HFFc6 (cell line): ENCODE measurements at places on chromosomes 5 and 9. TPM values are rescaled to one million over a fixed set of nuclear protein-coding genes. Genes with fewer than 3 reads are reported as not detected.
A peak's percentile ranks its signal among the peaks of the same experiment; 100 is the strongest.

GRCh38 chr9:31847963-31848362 is 536.5 kb upstream of the ACO1 start:
- no peaks in the 10 kb centered on the region for H3K36me3 ChIP-seq
- H3K27me3 ChIP-seq = no peaks in the 10 kb centered on the region
- DNase-seq = no peak
- H3K4me1 ChIP-seq = no peaks in the 10 kb centered on the region
- H3K4me3 ChIP-seq = no peak overlapping the region

- peaks cover 7% of the 10 kb centered on the region for H3K27me3 ChIP-seq
- H3K36me3 ChIP-seq = no peaks in the 10 kb centered on the region
- peaks cover 8% of the 10 kb centered on the region for H3K4me1 ChIP-seq
- no peak overlapping the region for H3K27ac ChIP-seq
- H3K4me3 ChIP-seq = no peak overlapping the region
- DNase-seq = peak; percentile 21
Observed at GRCh38 chr9:33425128-33425533, 22.3 kb downstream of the AQP3 start.

Gene IFNK
- total RNA-seq = not detected in 3 replicates

GRCh38 chr9:127844821-127845359 is 9.6 kb downstream of the ENG start:
- no peaks in the 10 kb centered on the region; the same call in 1 of the 2 replicates for H3K27me3 ChIP-seq
- peaks cover 46% of the 10 kb centered on the region for H3K36me3 ChIP-seq
- H3K4me1 ChIP-seq = peaks cover 38% of the 10 kb centered on the region
- no peak for DNase-seq

DNA sequence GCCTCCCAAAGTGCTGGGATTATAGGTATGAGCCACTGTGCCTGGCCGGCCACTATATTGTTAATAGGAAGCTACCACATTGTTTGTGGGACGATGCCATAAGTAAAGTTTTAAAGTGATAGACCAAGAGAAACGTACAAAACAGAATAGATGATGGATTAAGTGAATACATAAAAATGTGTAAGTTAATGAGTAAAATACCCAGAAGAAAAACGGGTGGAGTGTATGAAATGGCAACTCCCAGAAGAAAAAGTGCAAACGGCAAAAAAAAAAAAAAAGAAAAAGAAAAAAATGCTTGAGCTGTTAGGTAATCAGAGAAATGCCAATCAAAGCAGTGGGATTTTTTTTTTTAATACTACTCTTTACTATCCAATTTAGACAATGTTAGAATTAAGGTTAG is 246.0 kb downstream of the PDZD2 start:
- no peaks in the 10 kb centered on the region for H3K36me3 ChIP-seq
- no peak overlapping the region for H3K27ac ChIP-seq
- H3K4me1 ChIP-seq = no peaks in the 10 kb centered on the region
- H3K4me3 ChIP-seq = no peak overlapping the region
- H3K27me3 ChIP-seq = peaks cover 41% of the 10 kb centered on the region
- DNase-seq = no peak

GRCh38 chr9:107472581-107473340 is 16.8 kb downstream of the KLF4 start:
- H3K27ac ChIP-seq = no peak overlapping the region
- no peak overlapping the region for H3K4me3 ChIP-seq
- H3K4me1 ChIP-seq = no peaks in the 10 kb centered on the region
- peaks cover 8% of the 10 kb centered on the region for H3K27me3 ChIP-seq
- DNase-seq = no peak
- H3K36me3 ChIP-seq = no peaks in the 10 kb centered on the region

- H3K36me3 ChIP-seq = no peaks in the 10 kb centered on the region
Observed at GRCh38 chr5:98514215-98514614, 259.2 kb upstream of the RGMB start.

DNA sequence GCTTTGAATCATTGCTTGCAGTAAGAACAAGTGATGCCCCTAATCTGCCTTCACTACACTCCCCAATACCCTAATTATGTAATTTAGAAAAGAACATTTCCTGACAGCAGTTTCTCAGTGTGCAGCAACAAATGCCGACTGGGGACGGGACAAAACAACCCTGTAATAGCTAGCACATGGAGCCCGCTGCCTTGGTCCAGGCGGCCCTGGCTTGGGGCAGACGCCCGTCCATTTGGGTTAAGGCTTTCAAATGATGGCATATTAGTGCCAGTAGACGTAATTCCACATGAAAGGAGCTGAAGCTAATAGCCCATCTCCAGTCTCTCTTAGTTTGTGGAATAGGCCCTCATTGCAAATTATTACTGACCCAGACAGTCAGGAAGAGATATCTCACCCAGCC is 150.6 kb upstream of the PITX1 start:
- H3K36me3 ChIP-seq = no peaks in the 10 kb centered on the region
- H3K27me3 ChIP-seq = peaks cover 1% of the 10 kb centered on the region; the same call in 1 of the 2 replicates
- H3K4me3 ChIP-seq = no peak overlapping the region
- DNase-seq = no peak
- no peaks in the 10 kb centered on the region for H3K4me1 ChIP-seq

DNA sequence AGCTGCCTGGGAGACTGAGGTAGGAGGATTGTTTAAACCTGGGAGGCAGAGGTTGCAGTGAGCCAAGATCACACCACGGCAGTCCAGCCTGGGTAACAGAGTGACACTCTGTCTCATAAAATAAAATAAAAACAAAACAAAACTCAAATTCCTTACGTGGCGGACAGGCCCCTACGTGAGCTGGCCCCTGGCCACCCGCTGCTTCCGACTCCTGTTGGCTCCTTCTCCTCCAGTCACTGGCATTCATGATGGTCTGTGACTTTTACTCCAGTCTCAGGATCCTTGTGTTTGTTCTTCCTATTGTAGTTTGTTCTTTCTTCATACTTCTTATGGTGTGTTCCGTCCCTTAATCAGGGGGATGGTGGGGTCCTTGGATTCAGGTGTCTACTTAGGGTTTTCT is 28.5 kb upstream of the ZFR start:
- no peaks in the 10 kb centered on the region for H3K4me1 ChIP-seq
- no peak overlapping the region for H3K27ac ChIP-seq
- no peak for DNase-seq
- no peaks in the 10 kb centered on the region for H3K36me3 ChIP-seq
- H3K4me3 ChIP-seq = no peak overlapping the region
- H3K27me3 ChIP-seq = no peaks in the 10 kb centered on the region; the same call in 1 of the 2 replicates

DNA sequence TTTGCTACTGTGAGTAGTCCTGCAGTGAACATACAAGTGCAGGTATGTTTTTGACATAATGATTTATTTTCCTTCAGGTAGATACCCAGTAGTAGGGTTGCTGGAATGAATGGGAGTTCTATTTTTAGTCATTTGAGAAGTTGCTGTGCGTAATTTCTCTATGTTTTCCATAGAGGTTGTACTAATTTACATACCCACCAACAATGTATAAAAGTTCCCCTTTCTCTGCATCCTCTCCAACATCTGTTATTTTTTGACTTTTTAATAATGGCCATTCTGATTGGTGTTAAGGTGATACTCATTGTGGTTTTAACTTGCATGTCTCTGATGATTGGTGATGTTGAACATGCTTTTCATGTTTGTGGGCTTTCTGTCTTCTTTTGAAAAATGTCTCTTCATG is 64.7 kb upstream of the CTSL start:
- no peak overlapping the region for H3K4me3 ChIP-seq
- DNase-seq = no peak
- peaks cover 7% of the 10 kb centered on the region for H3K4me1 ChIP-seq
- no peak overlapping the region for H3K27ac ChIP-seq
- H3K27me3 ChIP-seq = peaks cover 2% of the 10 kb centered on the region; the same call in 1 of the 2 replicates

GRCh38 chr9:8637626-8638025 is 838.0 kb upstream of the DMAC1 start:
- no peaks in the 10 kb centered on the region for H3K4me1 ChIP-seq
- H3K27ac ChIP-seq = no peak overlapping the region
- H3K36me3 ChIP-seq = no peaks in the 10 kb centered on the region; the same call in 1 of the 2 replicates
- no peak overlapping the region for H3K4me3 ChIP-seq
- DNase-seq = no peak

DNA sequence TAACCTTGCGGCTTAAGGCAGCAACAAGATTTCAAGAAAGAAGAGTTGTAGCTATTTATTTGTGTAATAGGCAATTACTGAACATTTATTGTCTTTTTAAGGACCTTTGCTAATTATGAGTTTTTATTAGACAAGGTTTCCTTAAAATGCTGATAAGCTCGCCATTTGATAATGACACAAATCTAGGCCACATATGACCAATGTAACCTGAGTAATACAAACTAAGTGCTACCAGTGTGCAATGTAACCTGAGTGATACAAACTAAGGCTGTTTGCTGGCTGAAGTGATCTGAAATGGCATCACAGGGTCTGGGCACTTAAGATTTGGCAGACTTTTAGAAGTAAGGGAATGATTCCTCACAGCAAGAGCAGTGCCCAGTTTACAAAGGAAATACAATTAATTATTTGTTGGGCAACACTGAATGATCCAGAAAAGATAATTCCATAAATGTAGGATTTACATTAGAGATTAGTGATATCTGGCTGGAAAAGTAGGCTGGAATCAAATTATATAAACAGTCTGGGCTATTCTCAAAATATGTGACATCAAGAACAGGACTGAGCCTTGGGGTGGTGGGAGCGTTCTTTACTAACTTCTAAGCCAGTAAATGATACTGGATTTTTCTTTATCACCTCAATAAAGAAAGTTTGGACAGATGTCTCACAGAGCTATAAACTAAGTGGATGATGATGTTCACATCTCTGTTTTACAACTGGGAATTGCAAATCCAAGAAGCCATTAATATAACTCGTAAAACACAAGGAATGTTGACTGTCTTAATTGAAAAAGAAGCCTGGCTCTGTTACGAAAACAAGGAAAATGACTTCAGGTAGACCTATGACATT is 54.8 kb downstream of the MRPS27 start:
- H3K4me3 ChIP-seq = no peak overlapping the region
- no peak for DNase-seq
- H3K36me3 ChIP-seq = 0 out of 2 replicates have a peak, but pooled peaks cover 3% of the 10 kb centered on the region
- no peaks in the 10 kb centered on the region; the same call in 1 of the 2 replicates for H3K27me3 ChIP-seq

DNA sequence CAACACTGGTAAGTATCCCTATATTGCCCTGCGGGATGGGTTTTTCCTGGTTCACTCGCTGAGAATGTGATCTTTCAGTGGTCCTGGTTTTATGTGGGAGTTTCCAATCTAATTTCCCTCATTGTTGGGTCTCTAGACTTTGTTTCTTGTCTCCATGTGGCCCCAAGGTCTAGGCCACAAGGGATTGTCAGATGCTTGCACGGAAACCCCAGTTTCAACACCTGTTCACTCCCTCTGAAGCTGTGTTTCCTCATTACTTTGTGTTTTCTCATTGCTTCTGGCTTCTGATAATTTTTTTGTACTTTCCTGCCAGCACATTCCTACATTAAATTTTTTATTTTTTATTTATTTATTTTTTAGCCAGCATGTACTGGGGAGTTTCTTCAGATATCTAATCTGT is 191.5 kb downstream of the TTLL11 start:
- H3K27ac ChIP-seq = peak overlapping the region; percentile 54; the same call in 1 of the 2 replicates
- peaks cover 14% of the 10 kb centered on the region for H3K36me3 ChIP-seq
- peaks cover 61% of the 10 kb centered on the region for H3K4me1 ChIP-seq

DNA sequence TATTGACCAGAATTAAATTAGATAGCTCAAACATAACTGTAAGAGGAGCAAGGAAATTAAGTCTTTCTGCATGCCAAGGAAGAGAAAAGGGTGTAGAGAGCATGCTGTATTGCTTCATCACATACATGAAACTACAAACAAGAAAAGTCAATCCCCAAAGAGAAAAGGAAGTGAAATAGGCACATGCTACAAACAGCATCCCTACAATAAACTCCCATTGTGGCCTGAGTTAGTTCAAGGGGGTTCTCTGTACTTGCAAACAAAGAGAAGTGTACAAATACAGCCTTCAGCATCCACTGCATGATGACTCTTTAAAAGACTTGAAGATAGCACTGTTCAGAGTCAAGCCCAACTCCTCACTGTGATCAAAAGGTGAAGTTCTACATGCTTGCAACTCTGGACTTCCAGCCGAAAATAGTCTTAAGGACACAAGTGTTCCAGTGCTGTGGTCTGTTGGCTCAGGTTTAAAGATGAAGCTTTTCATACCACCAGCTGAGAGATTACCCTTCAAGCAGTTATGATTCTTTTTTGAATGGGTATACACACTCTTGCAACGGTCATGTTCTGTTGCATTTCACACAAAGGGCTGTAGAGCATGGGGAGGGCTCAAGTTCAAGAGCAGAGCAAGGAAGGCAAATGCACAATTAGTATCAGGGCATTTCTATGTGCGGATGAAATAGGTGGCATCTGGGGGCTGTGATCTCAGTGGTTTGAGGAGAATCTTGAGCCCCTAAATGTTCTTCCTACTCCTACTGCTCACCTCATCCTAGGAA is 534.5 kb downstream of the EBF1 start:
- no peaks in the 10 kb centered on the region; the same call in 1 of the 2 replicates for H3K27me3 ChIP-seq
- DNase-seq = no peak
- H3K4me1 ChIP-seq = no peaks in the 10 kb centered on the region

GRCh38 chr5:42157215-42157614 is 232.1 kb downstream of the FBXO4 start:
- peaks cover 1% of the 10 kb centered on the region for H3K27me3 ChIP-seq
- H3K36me3 ChIP-seq = no peaks in the 10 kb centered on the region
- H3K27ac ChIP-seq = no peak overlapping the region
- no peak for DNase-seq
- H3K4me1 ChIP-seq = no peaks in the 10 kb centered on the region

Gene SLC12A2
- 16.2 to 19.6 TPM (median 17.9 TPM) in 3 replicates for total RNA-seq

Gene ANKRD34B
- total RNA-seq = not detected in 3 replicates

Gene IGIP
- total RNA-seq = 3.3 to 8.4 TPM (median 5.9 TPM) in 3 replicates

GRCh38 chr5:123285122-123286023 is 137.8 kb downstream of the CEP120 start:
- H3K27ac ChIP-seq = no peak overlapping the region
- H3K4me1 ChIP-seq = peaks cover 11% of the 10 kb centered on the region
- no peak for DNase-seq
- H3K27me3 ChIP-seq = peaks cover 8% of the 10 kb centered on the region
- peak overlapping the region; percentile 51 for H3K4me3 ChIP-seq
- H3K36me3 ChIP-seq = no peaks in the 10 kb centered on the region

DNA sequence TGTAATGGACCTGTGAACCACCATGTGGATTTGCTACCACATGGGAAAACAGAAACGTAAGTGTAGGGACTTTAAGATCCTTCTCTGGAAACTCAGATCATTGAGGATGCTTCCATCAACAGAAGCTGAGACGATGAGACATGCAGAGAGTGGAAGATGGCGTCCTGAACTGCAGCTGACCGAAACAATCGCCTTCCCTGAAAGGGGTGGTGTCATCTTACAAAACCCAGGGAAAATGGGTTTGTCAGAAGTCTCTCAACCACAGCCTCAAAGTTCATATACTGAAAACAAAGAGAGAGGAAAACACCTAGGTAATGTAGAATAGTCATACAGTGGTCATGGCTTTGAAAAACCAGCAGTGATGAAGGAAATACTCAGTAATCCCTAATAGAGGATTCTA is 6.6 kb upstream of the PTPN3 start:
- peaks cover 21% of the 10 kb centered on the region for H3K27me3 ChIP-seq
- no peak overlapping the region for H3K27ac ChIP-seq
- no peak overlapping the region for H3K4me3 ChIP-seq
- no peak for DNase-seq
- peaks cover 14% of the 10 kb centered on the region for H3K4me1 ChIP-seq

Gene MAP1B
- total RNA-seq = 178 to 272 TPM (median 226 TPM) in 3 replicates

Gene SH3GL2
- 0.09 TPM in 1 of 3 replicates, not detected in the others for total RNA-seq

Gene FOXD4L5
- 0.07 TPM in 1 of 3 replicates, not detected in the others for total RNA-seq
